ENCODE measurements at places on chromosomes 5 and 9.

DNA sequence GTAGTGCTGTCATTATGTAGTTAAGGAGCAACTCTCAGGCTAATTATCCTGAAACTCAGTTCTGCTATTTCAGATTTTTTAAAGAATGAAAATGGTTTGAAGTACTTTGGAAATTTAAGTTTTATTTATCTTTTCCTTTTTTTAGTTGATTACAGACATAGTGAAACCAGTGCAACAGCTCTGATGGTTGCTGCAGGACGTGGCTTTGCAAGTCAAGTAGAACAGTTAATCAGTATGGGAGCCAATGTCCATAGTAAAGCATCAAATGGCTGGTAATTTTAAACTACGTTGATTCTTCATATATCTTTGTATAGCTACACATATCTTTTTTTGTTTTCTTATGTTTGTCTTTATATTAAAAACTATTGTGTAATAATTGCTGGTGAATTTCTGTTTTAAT is 34.9 kb downstream of the YTHDC2 start:
- no peak for DNase-seq

- no peak for DNase-seq
Observed at GRCh38 chr9:35646153-35646532, 4.6 kb downstream of the SIT1 start.

DNA sequence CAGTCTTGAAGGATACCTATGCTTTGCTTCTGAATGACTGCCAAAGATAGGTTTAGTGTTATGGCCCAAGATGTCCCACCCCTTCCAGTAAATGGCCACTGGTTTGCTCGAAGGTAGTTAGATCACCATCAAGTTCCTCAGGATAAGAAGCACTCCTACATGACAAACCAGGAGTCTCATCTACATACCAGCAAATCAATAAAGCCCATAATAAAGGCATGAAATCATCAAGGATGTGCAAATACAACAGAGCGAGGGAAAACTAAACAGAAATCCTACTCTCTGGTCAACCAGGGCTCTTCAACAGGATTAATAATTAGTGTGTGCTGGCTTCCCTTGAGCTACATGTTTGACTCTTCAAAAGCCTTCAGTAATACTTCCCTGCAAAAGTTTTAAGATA is 141.0 kb downstream of the LHFPL2 start:
- no peak for DNase-seq

- no peak for DNase-seq
Observed at GRCh38 chr9:18747595-18747994, 273.6 kb downstream of the ADAMTSL1 start.

DNA sequence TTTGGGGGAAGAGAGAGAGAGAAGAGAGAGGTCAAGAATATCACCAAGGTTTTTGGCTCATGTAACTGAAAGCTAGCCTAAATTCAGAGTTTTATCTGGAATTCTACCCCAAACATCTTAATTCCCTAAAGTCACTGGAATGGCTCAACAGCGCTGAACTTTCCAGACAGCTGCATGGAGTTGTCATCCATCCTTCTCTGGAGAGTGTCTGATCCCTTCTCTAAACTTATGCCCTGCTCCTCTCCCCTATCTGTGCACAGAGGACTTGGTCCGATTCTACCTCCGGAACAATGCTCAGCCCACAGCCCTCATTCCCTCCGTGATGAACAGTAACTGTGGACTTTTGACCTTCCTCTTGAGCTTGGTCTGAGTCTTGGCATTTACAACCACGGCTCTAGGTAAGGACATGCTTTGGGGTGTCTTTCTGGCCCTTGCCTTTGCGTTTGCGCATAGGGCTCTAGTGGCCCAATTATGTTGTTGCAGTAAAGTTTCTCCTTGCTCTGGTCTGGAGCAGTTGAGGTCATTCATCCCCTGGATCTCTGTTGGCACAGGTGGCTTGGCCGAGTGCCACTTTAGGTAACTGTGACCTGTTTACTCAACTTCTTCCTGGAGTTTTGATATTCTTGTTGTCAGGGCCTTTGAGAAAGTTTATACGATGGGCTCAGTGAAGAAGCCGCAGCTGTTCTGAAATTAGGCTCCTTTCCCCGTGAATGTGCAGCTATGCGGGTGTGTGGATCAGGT is 18.3 kb upstream of the CD180 start:
- DNase-seq = no peak

DNA sequence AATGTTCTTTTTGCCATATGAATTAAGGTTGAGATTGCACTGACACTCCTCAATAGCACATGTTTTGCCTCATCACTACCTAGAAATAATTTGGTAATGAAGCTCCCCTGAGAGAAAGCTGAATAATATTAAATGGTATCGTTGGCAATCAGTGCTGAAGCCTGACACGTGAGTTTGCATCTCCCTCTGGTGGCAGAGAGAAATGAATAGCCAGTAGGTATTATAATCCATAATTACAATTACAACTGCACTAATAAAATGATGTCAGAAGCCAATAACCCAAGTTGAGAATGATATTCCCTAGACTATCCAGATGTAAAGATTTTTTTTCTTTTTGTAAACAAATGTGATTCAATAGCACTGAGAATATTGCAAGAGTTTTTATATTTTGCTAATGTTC is 700.3 kb downstream of the PTPRD start:
- no peak for DNase-seq

GRCh38 chr5:16854351-16854750 is 81.7 kb downstream of the MYO10 start:
- no peak for DNase-seq

DNA sequence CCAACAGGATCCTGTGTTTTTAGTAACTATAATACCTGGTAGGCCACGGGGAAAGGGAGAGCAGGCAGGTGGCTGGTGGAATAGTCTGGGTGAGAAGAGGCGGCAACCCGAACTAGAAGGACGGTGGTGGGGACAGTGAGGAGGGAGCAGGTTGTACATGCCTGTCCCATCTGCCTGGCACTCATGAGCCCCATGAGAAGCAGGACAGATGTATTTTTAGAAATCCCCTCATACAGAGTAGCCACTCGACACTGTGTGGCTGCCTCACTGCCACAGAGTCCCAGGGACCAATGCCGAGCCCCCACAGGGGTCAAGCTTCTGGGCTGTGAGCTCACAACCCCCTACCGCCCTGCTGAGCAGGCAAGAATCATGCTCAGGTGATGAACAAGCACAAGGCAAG is 136.6 kb downstream of the SEC61B start:
- no peak for DNase-seq

DNA sequence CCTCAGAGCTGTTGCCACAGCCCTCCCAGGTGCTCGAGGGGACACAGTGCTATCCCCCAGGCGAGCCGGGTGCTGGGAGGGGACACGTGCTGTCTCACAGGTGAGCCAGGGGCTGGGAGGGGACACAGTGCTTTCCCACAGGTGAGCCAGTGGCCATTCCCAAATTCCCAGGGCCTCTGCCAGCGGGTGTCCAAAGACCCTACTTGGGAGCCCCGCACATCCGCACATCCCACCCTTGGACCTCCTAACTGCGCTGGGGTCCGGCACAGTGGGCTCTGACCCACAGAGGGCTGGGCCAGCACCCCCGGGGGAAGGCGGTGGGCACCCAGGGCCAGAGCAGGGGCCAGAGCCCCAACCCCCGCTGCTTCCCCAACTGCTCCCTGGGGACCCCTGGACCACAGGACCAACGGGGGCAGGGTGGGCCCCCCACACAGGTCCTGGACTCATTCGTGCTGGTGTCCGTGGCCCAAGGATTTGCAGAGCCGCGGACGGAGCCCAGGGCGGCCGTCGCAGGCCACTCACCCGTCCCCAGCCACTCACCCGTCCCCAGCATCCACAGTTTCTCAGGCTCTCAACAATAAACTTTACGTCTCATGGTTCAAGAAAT is 17.9 kb downstream of the EXD3 start:
- no peak for DNase-seq

GRCh38 chr5:105978011-105978410 is 1692.7 kb downstream of the EFNA5 start:
- no peak for DNase-seq

DNA sequence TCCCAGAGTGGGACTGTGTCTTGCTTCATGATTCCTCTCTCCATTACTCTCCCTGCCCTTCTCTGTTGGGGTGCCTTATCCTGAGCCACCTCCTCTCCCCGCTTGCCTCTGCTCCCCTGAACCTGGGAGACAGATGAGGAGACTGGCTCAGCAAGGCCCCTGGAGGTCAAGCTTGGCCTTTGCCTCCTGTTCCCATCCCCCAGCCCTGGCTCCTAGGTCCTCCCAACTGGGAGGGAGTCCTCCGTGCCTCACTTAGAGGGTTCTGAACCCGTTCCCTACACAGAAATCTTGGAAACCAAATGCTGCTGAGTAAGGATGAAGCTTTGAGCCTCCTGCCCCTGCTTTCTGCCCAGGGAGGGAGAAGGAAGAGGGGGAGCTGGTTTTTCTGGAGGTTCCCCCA is 9.8 kb upstream of the ENDOG start:
- DNase-seq = no peak

DNA sequence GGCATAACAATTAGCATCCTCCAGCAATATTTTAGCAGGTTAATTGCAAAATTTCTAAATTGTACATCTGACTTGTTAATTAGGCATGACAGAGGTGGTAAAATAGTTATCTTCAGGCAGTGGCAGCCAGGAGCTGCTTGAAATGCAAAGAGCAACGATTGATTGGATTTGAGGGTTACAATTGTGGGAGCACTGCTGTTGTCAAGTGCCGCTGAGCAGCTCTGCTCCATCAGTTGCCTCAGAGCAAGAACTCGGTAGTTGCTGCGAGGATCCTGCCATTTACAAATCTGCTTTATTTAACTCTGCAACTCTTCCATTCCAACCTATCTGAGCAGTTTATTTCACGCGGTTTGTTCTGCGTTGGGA is 12.6 kb downstream of the PBX3 start:
- no peak for DNase-seq

GRCh38 chr9:106056328-106056727 is 362.0 kb downstream of the TMEM38B start:
- no peak for DNase-seq

- DNase-seq = no peak
Observed at GRCh38 chr5:53378190-53378589, 102.2 kb upstream of the FST start.

- DNase-seq = no peak
Observed at GRCh38 chr9:95226921-95227320, 90.6 kb downstream of the FANCC start.

DNA sequence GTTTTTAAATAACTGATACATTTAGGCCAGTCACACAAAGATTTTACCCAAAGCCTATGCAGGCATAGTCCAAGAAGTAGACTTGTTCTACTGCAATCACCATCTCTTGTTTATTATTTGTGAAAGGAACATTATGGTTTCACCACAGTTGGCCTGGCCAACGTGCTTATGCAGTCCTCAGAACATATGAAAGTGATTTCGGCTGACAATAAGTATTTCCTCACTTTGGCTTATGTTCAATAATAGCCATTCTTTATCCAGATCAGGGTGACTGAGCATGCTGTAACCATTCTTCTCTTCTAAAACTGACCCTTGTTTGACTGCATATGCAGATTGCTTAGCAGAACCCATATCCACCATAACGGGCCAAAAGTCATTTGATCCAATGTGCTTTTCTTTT is 76.6 kb upstream of the CCDC152 start:
- no peak for DNase-seq

GRCh38 chr9:68817079-68817875 is 112.2 kb downstream of the PIP5K1B start:
- DNase-seq = no peak

DNA sequence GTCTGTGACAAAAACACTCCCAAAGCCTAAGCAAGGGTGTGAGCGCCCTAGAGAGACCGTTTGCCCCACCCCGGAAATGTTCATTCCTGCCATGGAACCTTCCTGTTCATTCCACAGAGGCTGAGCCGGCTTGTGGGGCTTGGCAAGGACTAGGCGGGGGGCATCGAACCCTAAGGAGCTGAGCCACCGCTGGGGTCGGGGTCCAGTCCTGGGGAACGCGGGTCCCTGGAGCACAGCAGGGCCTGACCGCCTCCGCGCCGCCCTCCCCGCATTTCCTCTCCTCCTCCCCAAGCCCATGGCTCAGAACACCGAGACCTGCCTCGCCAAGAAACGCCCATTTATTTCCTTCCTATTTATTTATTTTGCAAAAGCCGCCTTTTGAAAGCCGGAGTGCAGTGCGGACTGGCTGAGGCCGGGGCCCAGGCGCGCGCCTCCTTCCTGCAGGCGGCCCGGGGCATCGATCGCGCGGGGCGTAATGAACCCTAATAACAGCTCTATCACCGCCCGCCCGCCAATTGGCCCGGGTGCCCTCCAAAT is 228.9 kb upstream of the IRX4 start:
- no peak for DNase-seq

GRCh38 chr5:139078345-139078744 is 119.8 kb downstream of the SIL1 start:
- no peak for DNase-seq

- no peak for DNase-seq
Observed at GRCh38 chr5:151724360-151724759, 34.1 kb downstream of the ATOX1 start.

GRCh38 chr5:176497852-176498251 is 39.4 kb downstream of the RNF44 start:
- no peak for DNase-seq

- DNase-seq = no peak
Observed at GRCh38 chr9:22050924-22051323, 41.8 kb upstream of the CDKN2B start.

GRCh38 chr5:151382576-151382975 is 35.2 kb upstream of the SLC36A2 start:
- no peak for DNase-seq

GRCh38 chr9:12935714-12936113 is 160.9 kb downstream of the LURAP1L start:
- DNase-seq = no peak

DNA sequence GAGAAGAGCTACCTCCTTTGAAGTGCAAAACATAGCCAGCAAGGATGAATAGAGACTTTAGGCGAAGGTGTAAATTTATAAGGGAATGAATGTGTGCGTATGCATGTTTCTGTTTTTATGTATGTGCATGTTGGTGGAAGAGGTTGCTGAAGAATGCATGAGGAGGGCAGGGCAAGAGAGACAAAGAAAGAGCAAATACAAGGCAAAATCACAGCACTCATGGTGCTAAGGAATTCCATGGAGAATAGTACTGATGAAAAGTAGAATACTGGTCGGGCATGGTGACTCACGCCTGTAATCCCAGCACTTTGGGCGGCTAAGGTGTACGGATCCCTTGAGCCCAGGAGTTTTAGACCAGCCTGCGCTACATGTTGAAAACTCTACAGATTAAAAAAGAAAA is 762.1 kb upstream of the PTPRD start:
- DNase-seq = no peak

Measured in stimulated activated naive CD4-positive, alpha-beta T cell treated with Interleukin-2 at 50 U/mL for 16 hours (primary cell).